ENCODE measurements at places on chromosomes 7 and 10.

DNA sequence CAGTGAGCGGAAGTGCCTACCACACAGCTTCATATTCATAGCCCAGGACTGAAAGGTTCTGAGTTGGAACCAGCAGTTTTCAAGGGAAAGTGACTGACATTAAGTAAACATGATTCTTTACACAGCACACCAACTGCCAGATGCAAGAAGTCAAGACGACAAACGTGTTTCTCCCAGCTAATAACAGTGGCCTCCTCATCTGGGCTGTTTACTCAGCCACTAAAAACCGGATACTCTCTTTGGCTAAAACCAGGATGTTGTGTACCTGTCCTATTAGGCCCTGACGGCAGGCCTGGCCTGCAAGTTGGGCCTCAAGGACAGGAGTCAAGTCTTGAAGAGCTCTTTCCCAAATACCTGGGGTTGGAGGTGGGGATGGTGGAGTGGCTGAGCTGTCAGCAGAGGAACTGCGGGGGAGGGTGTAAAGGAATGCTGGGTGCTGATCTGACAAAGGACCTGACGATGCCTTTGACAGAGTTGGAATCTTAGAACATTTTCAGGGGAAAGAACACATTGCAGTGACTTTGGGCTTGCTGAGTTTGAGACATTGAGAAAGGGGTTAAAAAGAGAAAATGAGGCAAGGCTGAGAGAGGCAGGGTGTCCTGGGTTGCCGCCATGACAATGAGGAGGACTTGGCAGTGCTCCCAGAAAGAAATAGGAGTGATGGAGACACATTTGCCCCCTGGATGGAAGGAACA is 57.7 kb downstream of the STEAP1B start:
- no peak for DNase-seq

DNA sequence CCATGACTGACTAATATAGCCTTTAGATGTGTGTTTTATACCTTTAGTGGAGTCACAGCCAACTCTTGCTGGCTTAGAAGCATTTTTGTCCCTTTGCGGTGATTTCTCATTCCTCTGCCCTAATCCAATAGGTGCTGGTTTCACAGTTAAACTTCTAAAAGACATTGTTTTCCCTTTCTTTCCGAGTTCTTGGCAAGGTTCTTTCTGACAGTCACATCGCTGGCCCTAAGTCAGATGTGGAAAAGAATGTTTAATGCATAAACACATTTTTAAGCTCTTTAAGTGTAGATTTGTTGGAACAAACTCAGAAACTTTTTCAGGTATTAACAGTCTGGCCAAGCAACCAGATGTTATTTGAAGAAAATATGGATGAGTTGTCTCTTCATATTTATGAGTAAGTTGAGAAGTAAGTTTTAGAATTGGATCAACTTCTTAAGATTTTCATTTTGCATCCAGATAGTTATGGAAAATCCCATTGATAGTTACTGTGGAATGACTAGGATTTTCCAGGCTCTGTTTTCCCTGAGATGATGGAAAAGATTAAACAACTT is 4.1 kb downstream of the EPDR1 start:
- no peak for DNase-seq

GRCh38 chr10:69873135-69873639 is 71.5 kb downstream of the COL13A1 start:
- no peak for DNase-seq

DNA sequence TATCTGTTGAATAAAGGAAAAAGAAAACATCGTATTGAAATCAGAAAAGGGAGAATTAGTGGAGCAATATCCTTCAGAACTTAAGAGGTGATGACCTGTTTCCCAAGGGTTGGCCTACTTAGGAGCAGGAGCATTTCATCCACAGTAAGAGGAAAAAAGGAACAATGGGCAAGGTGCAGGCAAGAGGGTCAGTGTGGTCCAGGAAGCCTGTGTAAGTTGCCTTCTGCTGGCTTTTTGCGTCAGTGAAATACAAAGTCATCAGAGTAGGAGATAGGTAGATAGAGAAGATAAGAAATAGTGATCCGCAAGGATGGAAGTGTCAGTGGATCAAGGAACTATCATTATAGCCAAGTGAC is 5.4 kb upstream of the ANKRD7 start:
- no peak for DNase-seq

DNA sequence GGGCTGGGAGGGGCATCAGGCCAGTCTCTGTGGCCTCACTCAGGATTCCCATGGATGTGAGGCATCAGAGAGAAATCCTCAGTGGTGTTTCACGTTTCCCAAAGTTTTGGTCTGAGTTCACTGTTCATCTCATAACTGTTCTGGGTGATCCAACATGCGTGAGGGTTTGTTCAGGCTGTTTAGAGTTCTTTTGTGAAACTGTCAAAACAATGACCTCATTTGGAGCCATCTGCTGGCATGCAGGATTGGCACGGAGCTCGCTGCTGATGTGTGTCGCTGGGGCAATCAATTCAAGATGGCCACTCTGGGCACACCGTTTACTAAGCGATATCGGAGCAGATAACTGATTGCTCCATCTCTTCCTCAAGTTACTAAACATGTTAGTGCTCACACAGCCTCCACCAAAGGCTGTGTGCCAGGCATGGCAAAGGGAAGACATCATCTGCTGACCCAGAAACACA is 365.6 kb downstream of the WDR11 start:
- no peak for DNase-seq

DNA sequence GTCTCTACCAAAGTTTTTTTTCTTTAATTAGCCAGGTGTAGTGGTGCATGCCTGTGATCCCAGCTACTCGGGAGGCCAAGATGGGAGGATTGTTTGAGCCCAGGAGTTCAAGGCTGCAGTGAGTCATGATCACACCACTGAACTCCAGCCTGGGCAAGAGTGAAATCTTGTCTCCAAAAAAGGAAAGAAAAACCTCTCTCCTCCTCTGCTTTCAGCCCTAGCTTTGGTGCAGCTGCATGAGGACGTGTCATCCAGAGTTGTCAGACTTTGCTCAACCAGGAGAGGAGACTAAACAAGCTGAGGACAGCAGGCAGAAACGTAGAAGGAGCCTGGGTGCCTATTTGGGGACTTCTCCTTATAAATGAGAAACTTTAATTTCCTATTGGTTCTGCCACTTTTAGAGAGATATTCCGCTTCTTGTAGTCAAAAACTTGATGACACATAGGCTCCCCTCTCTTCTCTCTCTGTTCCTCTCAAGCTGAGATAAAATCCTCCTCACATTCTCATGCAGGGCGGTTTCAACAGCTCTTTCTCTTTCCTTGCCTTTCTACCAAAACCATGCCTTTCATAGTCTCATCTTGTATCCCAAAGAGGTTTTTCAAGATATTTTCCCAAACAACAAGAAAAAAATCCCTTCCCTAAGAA is 205.4 kb downstream of the ARHGAP12 start:
- no peak for DNase-seq

DNA sequence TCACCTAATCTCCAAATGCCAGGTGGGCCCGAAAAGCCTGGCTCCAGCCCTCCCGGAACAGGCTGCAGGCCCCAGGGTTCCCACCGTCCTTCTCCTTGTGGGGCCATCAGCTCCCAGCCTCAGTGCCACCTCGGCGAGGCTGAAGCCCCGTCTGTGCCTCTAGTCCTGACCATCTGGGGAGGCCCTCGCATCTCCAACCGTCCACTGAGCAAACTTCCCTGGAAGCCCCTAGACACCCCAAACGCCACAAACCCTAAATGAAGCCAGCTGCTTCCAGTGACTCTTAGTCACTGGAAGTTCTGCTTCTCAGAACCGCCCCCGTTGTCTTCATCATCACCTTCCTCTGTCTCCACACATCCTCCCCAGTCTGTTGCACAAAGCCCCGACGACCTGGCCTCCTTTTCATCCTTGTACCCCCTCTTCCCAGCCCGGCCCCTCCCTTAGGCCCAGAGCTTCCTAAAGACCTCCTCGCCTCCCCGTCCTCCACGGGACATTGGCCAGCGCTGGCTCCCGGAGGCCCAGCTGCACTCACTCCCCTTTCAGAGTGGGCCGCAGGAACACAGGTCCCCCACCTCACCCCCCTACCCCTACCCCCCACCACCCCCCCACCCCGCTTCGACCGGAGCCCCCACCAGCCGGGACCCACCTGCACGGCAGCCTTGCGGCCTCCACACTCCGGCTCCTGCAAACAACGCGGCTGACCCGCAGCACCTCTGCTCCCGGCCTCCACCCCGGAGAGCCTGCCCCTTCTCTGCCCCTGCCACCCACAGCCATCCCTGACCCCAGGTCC is 1.1 kb upstream of the DIP2C start:
- no peak for DNase-seq

DNA sequence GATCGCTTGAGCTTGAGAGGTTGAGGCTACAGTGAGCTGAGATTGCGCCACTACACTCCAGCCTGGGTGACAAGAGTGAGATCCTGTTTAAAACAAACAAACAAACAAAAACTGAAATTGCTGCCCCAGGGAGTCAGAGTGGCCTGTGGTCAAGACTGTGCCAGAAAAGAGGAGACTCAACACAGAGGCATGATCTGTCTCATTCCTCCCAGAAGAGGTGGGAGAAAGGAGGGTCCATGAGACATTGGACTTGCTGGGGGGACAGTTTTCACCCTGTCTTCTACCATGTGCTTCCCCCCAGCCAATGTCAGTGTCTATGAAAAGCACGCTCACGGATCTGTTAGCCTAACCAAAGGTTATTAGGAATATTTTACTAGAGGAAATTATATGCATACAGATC is 3.2 kb downstream of the ZNF853 start:
- no peak for DNase-seq

DNA sequence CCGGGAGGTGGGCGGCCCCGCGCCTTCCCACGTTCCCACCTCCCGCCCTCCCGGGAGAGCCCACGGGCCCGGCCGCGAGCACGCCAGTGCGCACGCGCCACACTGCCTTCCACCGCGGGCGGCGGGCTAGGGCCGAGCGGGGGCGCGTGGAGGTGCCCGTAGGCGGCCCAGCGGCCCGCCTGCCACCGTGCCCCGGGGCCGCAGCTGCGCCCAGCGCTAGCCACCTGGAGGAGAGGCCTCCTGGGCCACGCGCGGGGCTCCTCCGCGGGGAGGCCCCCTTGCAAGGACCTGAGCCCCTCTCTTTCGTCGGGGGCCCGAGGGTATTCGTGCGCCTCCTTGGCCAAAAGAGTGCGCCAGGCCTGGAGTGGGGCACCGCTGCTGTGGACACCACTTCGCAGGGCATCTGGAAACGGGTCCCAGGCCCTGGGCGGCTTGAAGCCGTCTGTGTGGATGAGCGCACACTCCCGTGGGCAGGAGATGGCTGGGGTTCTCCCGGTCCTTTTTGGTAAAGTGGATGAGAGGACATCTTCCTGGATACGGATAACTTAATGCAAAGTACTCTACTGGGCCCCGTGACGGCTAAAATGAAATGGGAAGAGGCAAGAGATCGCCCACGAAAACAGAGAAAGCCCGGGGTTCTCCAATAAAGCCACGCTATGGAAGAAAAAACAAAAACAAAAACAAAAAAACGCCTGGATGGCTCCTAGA is 9.0 kb upstream of the EBF3 start:
- no peak for DNase-seq

DNA sequence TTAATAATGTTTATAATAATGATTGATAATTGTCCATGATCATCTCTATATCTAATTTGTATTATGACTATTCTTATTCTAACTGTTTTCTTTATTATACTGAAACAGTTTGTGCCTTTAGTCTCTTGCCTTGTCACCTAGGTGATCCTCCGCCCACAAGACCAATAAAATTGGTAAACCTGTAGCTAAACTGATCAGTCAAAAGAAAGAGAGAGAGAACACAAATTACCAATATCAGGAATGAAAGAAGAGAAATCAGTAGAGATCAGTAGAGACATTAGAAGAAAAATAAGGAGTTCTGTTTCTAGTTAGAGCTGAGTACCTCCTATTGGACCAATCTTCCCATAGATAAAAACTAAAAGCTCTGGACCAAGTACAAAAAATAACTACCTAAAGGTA is 6.1 kb upstream of the COA1 start:
- no peak for DNase-seq

DNA sequence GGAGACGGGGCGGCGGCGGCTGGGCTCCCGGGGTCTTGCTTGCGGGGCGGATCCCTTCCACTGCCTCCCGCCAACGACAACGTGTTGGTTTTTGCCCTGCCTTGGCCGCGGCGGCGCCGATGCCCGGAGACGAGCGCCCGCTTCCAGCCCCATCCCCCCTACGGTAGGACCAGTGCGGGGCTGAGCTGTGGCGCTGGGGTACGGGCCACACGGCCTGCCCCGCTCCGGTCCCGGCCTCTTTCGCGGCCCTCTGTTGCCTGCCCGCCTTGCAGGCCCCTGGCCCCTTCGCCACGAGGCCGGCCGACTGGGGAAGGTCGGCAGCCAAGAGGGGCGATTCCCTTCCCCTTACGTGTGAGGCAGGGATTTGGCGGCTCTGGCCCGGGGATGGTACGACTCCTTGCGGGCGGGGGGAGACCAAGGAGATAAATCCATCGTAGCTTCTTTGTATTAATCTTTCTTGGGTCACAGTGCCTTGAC is 488 bp downstream of the EIF4H start:
- DNase-seq = no peak
